ENCODE measurements at places on chromosomes 4 and X.

- no peak for DNase-seq
Observed at GRCh38 chr4:109682875-109683274, 20.4 kb downstream of the CASP6 start.

DNA sequence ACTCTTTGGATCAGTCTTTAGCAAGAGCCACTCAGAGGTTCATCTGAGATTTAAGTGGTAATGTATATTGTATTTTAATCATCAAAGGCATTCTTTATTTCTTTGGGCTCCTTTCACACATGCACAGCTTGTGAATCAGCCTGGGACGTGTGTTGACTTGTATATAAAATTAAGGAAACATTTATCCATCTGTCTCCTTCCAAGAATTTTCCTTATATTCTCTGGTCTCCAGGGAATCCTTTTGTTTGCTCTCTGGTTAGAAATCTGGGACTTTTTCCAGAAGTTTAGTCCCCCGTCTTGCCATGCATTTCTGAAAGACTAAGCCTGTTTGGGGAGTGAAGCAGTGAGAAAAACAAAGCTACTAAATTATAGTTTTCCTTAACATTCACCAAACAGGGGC lies 212.3 kb downstream of the DCAF12L2 start:
- DNase-seq: no peak

DNA sequence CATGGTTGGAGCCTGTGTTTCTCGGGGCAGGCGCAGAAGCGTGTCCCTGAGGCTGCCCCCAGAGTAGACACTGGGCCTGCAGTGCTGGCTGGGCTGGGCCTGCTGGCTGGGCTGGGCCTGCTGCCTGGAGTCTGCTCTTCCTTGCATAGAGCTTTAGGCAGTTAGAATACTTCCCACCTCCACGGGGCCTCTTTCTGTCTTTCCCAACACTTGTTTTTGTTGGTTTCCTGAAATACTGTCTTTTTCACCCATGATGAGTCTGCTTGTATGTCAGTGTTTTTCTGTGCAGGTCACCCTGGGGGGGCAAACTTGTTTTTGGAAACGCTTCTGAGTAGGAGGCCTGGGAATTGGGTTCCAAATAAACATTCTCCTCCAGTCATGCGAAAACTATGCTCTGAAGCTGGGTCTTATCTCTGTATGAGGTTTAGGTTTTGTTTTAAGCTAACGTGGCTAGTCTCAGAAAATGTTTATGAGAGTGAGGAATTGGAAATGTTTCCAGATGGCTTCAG lies 32.2 kb downstream of the TRMT44 start:
- DNase-seq: no peak

GRCh38 chrX:53544936-53545335 lies 110.8 kb upstream of the HSD17B10 start:
- no peak for DNase-seq

DNA sequence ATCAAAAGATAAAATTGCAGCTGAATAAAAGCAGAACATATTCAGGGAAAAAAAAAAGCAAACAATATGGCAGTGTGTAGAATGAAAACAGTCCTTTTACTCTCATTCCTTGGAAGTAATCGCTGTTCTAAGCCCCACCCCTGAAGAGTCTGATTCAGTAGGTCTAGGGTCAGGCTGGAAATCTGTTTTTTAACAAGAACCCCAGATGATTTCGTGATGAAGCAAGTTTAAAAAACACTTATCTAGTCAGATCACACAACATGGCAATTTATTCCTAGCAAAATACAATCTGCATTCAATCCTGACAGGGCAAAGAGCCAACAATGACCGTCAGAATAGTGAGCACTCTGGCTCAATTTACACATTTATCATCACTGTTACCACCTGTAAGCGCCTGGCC lies 16.1 kb downstream of the FAM120C start:
- no peak for DNase-seq

DNA sequence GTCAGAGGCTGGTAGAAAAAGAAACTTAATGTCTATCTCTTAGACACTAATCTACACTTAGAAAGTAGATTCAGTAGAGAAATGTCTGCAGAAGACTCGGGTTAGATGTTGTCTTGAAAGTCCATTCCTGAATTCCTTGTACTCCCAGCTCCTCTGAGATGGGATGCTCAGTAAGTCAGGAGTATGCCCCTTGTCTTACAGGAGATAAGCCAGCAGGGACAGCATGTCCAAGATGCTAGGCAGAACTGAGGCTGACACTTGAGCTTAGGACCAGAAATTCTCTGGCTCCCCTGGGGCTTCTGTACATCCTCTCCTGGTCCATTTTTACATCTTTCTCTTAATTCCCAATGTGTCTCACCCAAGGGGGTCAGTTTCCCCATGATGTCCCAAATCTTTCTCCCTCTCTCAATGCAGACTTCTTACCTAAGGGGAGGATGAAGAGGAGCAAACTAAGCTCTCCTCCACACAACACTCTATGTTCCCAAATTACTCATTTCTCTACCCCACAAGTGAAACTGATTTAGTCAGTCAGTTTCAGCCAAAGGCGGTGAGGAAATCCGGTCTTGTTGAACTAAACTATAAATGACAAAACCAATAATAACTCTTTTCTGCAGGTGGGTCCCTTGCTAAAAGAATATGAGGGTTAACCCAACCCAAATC lies 558.2 kb upstream of the DIPK2B start:
- no peak for DNase-seq

DNA sequence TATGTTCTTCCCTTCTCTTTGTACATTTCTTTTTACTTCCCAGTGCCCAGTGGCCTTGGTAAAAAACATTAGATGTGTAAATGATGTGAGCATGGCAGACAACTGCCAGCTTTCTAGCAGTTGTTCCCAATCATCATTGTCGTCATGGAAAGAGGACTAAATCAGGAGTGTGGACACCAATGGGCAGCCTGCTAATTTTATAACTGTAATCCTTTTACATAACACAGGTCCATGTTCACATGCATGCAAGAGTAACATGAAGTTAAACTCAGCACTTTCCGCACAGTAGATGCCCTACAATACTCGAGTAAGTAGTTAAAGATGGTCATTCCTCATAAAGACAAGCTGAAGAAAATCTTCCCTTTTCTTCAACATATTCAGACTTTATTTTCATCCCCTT lies 23.4 kb upstream of the G3BP2 start:
- no peak for DNase-seq

DNA sequence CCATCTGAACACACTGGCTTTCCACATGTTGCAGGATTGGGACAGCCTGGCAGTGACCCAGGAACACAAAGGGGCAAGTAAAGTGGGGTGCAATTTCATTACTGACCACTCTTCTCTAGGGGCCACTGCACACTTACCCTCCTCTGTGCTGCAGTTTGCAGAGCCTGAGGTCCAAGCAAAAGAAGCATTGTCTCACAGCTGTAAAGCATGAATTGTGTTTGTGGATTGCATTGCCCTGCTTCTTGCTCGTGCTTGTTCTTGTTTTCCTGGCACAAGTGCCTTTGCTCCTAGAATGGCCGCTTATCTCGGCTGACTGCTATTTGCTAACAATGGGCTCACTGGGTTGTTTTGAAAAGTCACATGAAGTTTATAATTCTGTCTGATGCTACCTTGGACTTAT lies 209.1 kb upstream of the JADE1 start:
- DNase-seq: no peak

GRCh38 chrX:48890934-48891401 lies 6.6 kb downstream of the TIMM17B start:
- DNase-seq: no peak

DNA sequence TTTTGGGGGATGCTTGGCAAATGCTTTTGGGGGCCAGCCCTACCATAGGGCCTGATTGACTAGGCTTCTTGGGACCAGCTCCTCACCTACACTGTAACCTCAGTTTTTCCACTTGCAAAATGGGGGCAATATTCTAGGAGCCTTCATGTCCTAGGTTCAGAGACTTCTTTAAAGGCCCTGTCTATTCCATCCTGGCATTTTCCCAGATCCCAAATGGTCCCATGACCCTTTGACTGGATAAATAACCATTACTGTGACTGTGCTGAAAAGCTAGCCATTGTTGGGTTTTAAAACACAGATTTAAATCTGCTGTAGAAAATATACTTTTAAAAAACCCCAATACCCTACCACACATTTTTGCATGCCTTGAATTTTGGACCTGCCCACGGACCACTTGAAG lies 149.8 kb downstream of the EFNB1 start:
- DNase-seq: no peak
